ENCODE measurements at places on chromosomes 16 and 17.

GRCh38 chr17:33204156-33204555 lies 88.9 kb downstream of the ASIC2 start:
- DNase-seq, result no peak

DNA sequence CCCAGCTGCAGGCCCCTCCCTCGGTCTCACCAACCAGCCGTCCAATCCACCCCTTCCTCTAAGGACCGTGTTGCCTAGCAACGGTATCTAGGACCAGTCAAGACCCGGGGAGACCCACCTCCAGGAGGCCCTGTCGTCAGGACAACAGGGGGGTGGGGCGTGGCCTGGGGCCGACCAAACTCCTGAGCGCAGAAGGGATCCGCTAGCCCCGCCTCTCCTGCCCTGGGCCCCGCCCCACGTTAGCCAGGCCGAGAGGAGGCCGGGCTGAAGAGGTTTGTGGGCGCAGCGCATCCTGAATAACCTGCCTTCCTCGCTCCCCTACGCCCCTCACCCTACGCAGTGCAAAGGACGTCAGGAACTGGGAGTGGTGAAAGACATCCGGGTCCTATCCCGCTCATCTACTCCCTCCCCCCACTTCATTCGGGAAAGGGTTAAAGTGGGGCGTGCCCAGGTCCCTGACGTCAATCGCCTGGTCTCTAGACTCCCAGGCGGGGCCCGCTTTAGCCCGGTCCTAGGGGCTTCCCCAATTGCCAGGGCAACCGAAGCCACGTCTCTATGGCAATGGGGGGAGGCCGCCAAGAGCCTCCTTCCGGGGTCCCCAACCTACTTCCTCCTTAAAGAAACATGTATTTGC lies 14.7 kb downstream of the DLG4 start:
- DNase-seq, result peak; percentile 58

DNA sequence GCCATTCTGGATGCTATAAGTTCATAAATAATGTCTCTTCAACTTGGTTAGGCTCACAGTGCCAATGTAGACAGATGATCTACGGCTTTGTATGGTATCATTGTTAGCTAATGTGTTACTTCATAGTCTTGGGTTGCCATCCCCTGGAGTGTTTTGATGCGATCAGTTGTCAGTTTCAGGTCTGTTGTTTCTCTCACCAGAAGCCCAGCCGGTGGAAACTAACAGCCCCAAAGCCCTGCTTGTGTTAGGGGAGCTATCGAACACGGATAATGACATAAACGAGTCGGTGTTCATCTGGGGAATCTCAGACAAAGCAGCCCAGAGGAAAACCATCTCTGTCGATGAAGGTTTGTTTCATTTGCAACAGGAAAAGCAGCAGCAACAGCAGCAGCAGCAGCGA lies 107.4 kb upstream of the ANKFN1 start:
- DNase-seq, result no peak

- no peak for DNase-seq
These were observed 13.9 kb downstream of the ITGAM start for GRCh38 chr16:31273676-31274075.

DNA sequence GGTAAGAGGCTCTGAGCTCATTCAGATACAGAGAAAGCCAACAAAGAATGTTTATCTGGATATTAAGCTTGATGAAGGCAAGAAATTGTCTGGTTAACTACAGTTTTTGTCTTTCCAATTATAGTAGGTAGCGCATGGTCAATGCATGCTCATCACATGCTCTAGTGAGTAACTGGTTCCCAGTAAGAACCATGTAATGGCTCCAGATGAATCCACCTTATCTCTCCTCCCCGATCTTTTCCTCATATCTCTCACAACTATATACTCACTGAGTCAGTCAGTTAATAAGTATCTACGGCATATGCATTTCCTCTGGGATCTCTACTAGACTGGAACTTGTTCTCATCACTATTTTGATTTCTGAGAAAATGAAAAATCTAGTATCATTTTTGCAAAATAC lies 340.7 kb upstream of the DYNLRB2 start:
- DNase-seq, result no peak

DNA sequence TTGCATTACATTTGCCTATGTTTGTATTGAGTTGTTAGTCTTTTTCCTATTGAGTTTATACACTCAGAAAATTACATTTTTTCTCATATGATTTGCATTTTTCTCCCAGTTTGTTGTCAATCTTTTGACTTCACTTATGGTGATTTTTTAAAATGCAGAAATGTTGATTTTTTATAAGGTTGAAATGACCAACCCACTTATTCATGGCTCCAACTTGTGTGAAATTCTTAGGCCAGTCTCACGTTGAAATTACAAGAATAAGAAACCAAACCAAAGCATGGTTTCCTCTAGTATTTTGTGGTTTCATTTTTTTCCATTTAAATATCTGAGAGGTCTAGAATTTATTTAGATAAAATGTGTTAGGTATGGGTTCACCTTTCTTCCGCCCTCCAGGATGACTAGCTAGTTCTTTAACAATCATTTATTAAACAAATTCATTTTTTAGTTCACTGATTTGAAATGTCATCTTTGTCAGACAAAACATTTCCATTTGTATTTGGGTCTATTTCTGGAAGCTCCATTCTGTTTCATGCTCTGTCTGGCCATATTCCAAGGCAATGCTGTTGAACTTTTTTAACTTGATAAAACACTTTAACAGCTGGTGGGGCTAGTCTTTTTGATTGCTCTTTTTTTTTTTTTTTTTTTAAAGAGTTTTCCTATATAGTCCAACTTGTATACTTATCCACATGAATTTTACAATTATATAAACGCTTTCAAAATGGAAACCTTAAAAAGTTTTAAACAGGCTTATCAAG lies 40.0 kb downstream of the FAM20A start:
- no peak for DNase-seq

DNA sequence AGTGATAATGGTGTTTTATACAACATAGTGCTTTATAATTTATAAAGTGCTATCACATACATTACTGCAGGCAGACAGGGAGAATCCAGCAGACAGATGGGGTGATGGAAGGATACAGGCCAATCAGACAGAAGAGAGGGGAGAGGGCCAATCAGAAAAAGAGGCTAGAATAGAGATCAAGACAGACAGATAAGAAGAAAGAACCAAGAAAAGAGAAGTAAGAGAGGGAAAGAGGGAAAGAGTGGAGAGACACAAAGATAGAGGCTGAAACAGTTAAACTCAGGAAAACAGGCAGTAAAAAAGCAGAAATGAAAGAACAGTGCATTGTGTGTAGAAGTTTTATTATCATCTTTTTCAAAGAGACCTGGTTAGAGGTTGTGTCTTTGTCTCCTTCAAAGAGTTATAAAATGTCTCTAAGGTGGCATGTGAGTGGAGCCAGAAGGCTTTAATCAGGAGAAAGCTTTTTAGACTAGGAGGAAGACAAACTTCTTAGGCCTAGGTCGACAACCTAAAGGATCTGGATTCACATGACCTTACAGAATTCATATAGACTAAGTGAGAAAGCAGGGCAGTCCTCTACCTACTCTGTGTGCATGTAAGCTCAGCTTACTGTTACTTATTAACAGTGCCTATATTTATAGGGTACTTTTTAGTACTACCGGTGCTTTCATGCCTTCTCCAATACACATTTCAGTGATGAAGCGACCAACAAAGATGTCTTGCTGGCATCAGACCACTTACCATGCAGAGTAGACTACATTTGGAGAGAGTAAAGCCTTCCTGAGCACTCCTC lies 8.3 kb upstream of the CHD3 start:
- DNase-seq, result no peak

All from tibial nerve (tissue), 4 donors.